GM12864 (cell line): ENCODE measurements at places on chromosomes 12 and 14.

GRCh38 chr12:104604070-104604994 lies 147.6 kb downstream of the CHST11 start:
- peak; percentile 80 for DNase-seq

DNA sequence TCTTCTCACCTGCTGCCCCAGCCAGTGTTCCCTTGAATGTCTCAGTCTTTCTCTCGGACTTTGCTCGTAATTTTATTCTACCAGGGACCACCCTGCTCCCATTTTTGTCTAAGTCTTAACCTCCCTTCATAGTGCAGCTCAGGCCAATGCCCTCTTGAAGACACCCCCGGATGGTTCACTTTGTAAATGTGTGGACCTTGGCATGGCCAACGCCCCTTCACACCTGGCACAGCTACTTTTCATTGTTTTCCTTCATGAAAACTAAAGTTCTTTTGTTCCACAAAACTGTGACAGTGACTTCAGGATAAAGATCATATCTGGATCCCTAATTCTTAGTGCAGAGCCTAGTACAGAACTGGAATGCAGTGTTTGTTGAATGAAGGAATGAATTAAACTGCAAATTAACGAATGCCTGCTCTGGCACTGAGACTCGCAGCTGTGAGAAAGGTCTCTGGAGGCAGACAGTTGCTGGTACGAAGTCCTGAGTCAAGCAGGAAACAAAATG lies 3.5 kb upstream of the RNASE4 start:
- DNase-seq, result no peak

DNA sequence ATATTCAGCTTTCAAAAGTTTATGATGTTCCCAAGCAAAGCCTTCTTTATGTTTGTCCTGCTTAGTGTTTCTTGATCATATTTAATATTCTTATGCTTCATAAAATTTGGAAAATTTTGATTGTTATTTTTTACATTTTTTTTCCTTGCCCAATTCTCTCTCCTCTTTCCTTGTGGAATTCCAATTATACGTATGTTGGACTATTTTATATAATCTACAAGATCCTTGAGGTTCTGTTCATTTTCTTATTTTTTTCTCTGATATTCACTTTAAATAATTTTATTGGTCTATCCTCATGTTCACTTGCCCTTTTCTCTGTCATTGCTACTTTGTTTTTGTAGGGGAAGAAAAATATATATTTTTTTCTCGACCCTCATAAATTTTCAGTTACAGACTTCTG lies 167.7 kb downstream of the DYRK2 start:
- DNase-seq, result no peak

DNA sequence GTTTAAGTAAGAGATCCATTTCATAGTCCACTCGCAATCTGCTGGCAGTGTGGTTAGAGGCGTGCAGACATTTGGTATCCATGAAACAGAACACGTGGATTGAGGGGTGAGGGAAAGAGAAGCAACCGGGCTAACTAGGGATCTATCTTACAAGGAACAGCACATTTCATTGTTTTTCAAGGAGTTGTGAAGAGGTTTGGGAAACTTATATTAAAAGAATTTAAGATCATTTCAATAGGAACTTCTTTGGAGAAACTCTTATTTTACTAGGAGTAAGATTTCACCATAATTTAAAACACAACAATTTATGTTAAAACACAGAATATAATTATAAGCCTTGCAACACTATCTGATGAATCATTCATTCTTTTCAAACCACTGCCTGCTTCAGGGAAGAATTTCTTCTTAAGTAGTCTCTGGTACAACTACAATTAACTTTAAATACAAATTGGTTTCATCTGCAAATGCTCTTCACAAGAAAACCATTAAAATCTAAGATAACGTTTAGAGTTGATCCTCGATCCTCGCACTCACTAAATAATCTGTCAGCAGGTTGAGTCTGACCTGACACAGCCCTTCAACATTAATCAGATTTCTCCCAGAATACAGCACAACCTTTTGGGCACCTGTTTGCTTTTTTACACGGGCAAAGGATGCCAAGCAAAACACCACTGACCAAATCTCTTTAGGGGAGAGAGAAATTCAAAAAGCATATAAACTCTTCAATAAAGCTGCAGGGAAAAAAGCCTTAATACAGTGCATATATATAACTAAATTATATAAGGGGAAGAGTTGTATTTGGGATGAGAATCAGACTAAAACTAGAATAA lies 27.3 kb downstream of the PPTC7 start:
- no peak for DNase-seq

DNA sequence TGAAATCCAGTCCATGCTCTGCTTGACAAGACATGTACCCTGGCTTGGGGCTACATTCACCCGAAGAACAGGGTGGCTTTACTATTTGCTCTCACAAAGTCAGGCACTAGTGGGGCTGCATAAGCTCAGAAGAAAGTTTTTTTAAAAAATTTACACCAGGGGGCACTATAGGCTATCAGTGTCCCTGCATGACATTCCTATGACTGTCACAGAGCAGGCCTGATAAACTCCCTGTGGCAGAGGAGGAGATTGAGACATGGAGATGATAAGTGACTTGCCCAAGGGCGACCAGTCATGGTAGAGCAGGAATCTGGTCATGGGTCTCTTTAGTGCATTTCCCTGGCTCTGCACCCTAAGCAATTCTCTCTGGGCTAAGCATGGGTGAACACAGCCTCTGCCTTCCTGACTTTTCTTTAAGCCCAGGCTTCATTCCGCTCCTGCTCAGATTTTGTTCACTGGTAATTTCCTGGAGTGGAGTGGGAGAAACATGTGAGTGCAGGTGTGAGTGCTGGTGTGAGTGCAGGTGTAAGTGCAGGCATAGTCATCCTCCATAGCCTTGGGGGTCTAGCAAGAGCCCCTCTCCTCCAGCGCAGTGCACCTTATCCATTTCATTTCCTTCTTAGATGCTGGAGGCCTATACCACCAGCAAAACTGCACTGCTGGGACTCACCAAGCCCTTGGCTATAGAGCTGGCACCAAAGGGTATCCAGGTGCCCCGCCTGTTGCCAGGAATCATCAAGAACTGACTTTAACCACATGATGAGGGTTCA lies 91.6 kb downstream of the DHRS2 start:
- no peak for DNase-seq

DNA sequence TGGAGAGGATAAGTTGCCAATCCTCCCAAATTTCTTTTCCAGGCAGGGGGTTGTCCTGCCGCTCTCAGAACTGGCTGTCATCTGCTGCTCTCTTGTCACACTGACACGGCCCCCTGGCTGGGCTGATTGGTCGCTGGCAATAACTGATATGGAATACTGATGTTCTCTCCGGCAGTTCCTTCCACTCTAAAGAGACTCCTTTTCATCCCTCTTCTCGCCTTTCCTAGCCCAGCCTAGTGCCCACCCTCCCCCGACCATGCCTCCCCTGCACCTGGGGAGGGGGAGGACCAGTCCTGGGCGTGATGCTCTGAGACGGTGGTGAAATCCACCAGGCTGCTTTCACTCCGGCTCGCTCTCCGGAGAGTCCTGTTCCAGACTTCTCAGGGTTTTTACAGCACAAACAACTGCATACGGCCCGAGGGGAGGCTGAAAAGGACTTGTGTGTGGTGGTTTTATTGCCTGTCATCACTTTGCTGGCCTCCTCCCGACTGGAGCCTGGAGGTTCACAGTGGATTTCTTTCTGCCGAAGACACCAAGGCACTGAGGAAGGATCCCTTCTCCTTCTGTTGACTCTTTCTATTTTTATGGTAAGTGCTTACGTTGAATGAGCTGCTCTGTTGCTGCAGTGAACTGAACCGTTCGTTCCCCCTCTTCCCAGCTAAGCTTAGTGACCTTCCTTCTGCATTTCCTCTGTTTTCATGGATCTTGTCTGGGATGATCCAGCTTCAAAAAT lies at the start of gene ANO4:
Gene ANO4, plus strand, starts transcription at position 336 of the 733 bp plus-strand sequence. CDS start 107,010 bp downstream, outside the sequence.
- DNase-seq, result no peak

DNA sequence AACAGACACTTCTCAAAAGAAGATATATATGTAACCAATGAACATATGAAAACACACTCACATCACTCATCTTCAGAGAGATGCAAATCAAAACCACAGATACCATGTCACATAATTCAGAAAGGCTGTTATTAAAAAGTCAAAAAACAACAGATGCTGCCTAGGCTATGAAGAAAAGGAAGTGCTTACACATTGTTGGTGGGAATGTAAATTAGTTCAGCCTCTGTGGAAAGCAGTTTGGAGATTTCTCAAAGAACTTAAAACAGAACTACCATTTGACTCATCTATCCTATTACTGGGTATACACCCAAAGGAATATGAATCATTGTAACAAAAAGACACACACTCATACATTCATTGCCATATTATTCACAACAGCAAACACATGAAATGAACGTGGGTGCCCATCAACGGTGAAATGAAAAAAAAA lies 35.1 kb downstream of the EIF2S3B start:
- no peak for DNase-seq

- no peak for DNase-seq
Measured at GRCh38 chr12:45304514-45305178, 88.8 kb downstream of the ANO6 start.

GRCh38 chr14:68444449-68445168 lies 348.3 kb downstream of the ZFP36L1 start:
- no peak for DNase-seq

DNA sequence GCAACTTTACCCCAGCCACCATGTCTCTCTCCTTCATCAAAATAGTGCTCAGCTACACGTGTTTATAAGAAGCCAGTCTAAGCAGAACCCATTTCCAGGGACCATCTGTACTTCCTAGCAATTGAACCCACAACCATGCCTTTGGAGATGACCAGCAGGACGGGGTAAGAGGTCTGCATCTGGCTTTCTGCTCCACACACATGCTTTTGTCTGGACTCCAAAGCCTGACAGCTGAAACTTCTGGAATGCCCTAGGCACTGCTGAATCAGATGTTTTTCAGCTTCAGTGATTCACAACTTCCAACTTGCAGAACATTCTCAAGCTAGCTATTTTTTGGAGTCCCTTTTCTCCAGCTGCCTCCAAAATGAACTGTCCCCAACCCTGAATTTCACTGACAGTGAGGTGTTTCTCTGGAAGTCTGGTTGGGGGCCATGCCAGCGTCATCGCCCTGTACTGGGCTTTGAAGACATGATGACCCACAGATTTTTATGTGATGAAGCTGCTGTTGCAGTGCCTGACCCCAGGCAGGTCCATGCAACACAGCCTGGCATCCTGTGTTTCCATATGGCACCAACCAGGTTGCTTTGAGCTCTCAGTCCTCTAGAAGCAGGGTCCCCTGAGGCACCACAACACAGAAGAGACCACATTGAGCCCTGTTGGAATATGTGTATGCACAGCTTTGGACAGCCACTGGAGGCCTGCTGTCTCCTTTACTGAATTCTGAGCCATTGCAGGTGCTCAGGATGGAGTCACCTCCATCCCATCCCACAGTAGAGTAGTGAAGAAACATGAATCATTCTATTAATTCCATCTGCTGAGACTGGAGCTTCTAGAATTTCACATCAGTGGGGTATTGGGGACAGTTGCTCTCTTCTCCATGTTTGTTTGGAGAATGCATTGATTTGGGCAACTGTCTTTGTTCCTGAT lies 80.2 kb downstream of the NUAK1 start:
- no peak for DNase-seq

- DNase-seq, result no peak
Measured at GRCh38 chr14:20610002-20610765, 19.0 kb upstream of the RNASE12 start.

DNA sequence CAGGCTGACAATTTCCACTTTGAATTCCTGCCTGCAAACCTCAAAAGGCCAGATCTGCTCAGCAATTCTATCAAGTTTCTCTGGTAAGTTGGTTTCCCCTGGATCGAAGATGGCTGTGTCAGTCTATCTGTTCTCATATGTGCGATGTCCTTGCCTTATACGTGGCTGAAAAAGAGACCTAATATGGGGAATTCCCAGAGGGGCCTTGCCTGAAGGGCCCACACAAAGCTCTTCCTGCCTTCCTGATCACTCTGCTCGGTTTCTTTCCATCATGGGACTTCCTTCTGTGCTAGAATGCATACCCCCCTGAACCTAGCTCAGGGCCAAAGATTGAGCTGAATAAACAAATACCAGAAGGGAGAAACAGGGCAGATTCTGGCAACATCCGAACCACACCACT lies 13.2 kb downstream of the TCL1B start:
- DNase-seq, result no peak

GRCh38 chr12:97912943-97913342 lies 450.3 kb downstream of the RMST start:
- no peak for DNase-seq

GRCh38 chr12:89966495-89967240 lies 258.0 kb upstream of the ATP2B1 start:
- no peak for DNase-seq

- no peak for DNase-seq
Measured at GRCh38 chr14:70660967-70661893, 19.5 kb downstream of the TTC9 start.
